Right cardiac atrium (tissue), 5 donors: ENCODE measurements at places on chromosomes 4 and X.

DNA sequence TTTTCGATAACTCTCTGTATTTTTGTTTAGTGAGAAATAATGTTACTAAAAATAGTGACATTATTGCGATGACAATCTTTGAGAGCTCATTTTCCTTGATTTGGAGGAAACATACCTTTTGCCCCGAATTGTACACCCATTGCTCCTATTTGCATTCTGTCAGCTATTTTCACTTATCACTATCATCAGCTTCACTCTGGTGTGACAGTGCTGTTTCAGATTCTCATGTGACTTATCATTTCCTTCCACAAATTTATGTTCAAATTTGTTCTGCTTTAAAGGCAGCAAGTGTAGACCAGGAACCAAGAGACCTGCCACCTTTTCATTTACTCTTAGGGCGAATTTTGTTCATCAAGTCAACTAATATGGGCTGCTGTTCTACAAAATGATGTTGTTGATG lies 179.4 kb downstream of the RBM46 start:
- no peak for DNase-seq

- no peak for DNase-seq
Observed at GRCh38 chr4:150647008-150647407, 65.1 kb downstream of the MAB21L2 start.

- no peak for DNase-seq
Observed at GRCh38 chr4:183758758-183759447, 99.8 kb downstream of the TRAPPC11 start.

GRCh38 chr4:179124957-179125356 lies 1682.7 kb upstream of the AGA start:
- DNase-seq: no peak

- no peak for DNase-seq
Observed at GRCh38 chrX:119736206-119736764, 22.1 kb upstream of the SOWAHD start.

DNA sequence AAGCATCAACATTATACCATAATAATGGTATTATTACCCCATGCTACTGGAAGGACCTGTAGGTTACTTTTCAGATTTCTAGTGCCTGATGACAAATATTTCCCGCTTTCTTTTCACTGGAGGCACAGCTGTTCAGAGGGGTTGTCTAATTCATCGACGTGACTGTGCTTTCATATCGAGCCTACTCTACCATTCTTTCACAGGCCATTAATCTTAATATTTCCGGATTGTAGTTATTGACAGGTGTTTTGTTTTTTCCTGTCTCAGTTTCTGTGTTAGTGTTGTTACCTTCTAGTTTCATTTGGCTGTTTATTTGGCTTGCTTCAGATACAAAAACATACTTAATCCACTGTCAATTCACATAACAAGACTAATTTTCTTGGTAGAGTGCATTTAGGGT lies 330.9 kb downstream of the SPOCK3 start:
- no peak for DNase-seq

DNA sequence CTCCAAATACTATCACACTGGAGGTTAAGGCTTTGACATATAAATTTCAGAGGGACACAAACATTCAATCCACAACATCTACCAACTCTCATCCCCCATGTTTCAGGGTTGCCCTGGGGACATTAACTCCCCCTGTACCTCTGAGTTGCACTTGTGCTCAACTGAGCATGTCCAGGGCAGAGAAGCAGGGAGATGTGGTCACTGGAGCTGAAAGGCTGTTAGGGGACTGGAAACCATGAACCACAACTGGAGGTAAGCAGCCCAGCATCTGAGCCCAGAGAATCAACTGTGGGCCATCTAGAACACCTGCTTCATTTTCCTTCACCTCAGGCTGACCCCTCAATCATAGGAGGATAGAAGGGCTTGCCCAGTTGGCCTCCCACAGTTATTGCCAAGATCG lies 641.1 kb downstream of the MID1IP1 start:
- no peak for DNase-seq

DNA sequence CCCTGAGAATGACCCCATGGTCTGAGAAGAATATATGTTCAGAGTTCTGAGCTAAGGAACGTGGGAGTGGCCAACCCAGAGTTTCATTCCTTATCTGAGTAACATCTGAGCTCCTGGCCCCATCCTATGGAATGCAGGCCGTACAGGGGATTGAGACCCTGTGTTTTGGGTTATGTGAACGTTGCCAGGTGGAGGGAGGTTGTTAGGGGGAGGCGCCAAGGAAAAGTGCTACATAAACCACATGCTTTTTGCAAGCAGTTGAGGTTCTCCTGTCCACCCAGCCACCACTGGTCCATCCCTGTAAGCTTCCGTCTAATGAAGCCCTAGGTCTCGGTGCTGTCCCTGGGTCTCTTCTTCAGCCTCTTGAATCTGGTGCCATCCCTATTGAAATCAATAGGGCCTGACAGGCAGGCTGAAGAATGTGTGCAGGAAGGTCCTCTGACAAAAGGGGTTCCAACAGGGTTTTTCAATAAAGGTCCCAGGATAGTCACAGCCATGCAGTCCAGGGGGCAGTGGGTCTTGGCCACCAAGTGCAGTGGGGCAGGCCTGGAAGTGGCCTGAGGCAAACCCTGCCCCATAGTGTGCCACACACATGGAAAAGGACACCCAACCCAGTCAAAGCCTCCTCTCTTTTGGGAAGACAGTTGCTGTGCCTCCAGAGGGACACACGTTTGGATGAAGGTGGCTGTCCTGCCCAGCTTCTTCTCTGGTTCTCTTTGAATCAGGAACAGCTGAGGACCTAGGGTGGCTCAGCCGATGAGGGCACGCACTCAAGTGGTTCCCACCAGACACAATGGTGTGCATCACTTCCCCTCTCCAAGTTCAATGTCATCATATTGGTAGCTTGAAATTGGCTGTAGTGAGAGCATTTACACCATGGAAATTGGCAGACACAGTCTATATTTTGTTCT lies 53.5 kb downstream of the HTRA3 start:
- no peak for DNase-seq

- DNase-seq: no peak
Observed at GRCh38 chr4:182876427-182876826, 40.8 kb downstream of the DCTD start.

DNA sequence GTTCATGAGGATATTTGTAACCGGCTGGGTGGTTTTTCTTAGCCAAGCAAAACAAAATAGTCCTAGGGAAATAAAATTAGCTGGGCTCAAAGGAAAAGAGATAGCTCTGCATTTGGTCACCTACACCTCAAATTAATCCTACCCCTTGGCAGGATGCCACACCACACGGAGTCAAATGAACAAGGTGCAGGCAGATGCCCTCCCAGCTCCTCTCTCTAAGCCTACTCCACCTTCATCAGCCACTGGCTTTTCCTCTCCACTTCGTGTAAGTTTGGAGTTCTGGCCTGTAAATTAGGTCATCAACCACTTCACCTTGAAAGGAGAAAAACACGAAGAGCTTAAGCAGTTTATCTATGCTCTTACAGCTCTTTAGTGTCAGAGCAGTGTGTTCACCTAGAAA lies 1.4 kb downstream of the DDIT4L start:
- no peak for DNase-seq

GRCh38 chrX:140917354-140918115 lies 84.9 kb upstream of the SPANXB1 start:
- DNase-seq: no peak

DNA sequence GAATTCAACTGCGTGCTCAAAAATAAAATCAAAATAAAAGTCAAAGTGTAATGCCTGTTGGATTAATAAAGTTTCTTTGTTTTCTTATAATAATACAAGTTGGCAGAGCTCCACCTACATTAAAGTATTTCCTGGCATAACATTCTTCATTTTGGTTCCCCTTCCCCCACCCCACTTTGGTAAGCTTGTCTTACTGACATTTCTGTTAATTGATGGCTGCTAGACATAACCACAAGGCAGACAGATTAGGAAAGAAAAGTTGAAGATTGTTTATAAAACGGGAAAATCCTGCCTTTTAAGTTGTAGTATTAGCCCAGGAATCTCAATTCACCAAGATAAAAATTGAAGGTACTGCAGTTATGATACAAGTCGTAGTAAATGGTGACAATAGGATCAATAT lies 246.5 kb upstream of the RPS6KA3 start:
- DNase-seq: no peak

- no peak for DNase-seq
Observed at GRCh38 chrX:154890990-154891639, 5.0 kb downstream of the F8A1 start.

DNA sequence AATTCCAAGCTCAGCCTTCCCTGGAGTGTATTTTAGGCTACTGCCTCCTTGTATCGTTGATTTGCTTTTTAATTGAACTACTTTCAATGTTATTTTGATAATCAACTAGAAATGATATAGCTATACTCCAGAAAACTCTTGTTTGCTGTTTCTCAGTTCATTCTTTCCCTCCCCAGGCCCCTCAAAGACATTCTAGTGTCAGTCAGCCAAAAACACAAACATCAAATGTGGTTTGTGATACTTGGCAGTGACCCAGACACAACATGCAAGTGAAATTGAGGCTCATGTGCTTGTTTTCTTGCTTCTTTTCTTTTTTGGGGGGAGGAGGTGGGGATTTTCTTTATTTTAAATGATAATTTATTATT lies 7.6 kb downstream of the FAT4 start:
- DNase-seq: no peak

- DNase-seq: no peak
Observed at GRCh38 chr4:111720866-111721265, 424.4 kb upstream of the FAM241A start.

- DNase-seq: no peak
Observed at GRCh38 chr4:76002176-76002575, 5.1 kb downstream of the CXCL9 start.

GRCh38 chrX:19624739-19625138 lies 109.4 kb upstream of the MAP3K15 start:
- no peak for DNase-seq

DNA sequence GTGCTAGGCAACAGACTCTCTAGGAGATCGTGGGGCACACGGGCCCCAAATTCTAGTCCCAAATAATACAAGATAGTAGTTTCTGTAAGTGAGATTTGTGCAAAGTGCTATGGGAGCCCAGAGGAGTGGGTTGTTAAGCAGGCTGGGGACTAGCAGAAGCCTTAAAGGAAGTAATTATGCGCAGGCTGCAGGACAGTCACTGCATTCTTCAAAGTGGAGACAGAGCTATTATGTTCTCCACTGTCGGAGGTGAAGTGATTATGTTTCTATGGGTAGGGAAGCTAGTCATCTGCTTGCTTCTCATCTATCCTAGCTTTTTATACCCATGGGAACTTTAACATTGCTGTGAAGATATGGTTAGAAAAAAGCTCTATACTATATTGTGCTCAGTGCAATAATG lies 154.2 kb downstream of the CPE start:
- no peak for DNase-seq

GRCh38 chr4:173522160-173522950 lies 7.7 kb downstream of the HAND2 start:
- DNase-seq: peak; percentile 98

- no peak for DNase-seq
Observed at GRCh38 chrX:70504772-70505450, 60.3 kb downstream of the DLG3 start.

- DNase-seq: peak; percentile 69
Observed at GRCh38 chrX:103629318-103630170, 769 bp downstream of the TCEAL1 start.

- no peak for DNase-seq
Observed at GRCh38 chrX:1894740-1895139, 279.9 kb downstream of the ASMT start.
